ENCODE measurements at places on chromosomes 11 and 22.

DNA sequence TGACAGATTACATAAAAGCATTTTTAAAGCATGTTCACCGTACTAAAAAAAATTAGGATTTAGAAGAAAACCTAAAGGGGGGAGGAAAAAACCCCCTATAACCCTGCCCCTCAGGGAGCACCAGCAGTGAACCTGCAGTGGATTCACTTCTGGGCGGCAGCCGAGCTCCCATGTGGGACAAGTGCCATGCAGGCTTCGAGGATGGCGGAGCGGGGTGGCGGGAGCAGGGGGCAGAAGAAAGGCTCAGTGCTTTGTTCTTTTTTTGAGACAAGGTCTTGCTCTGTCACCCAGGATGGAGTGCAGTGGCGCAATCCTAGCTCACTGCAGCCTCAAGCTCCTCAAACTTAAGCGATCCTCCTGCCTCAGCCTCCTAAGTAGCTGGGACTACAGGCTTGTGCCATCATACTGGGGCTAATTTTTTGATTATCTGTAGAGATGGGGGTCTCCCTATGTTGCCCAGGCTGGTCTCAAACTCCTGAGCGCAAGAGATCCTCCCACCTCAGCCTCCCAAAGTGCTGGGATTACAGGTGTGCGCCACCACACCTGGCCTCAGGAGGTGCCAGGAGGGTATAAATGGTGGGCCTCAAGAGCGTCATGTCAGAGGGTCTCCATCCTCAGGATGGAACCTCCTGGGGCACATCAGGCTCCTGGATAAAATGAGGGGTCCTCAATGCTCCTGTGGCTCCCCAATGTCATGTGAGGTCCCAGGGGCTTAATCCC, 34.0 kb downstream of the PPM1F start:
- no peak for DNase-seq

GRCh38 chr11:117002639-117003299, 95.5 kb downstream of the SIK3 start:
- no peak for DNase-seq

GRCh38 chr11:68313574-68314202, 1.3 kb downstream of the LRP5 start:
- no peak for DNase-seq

DNA sequence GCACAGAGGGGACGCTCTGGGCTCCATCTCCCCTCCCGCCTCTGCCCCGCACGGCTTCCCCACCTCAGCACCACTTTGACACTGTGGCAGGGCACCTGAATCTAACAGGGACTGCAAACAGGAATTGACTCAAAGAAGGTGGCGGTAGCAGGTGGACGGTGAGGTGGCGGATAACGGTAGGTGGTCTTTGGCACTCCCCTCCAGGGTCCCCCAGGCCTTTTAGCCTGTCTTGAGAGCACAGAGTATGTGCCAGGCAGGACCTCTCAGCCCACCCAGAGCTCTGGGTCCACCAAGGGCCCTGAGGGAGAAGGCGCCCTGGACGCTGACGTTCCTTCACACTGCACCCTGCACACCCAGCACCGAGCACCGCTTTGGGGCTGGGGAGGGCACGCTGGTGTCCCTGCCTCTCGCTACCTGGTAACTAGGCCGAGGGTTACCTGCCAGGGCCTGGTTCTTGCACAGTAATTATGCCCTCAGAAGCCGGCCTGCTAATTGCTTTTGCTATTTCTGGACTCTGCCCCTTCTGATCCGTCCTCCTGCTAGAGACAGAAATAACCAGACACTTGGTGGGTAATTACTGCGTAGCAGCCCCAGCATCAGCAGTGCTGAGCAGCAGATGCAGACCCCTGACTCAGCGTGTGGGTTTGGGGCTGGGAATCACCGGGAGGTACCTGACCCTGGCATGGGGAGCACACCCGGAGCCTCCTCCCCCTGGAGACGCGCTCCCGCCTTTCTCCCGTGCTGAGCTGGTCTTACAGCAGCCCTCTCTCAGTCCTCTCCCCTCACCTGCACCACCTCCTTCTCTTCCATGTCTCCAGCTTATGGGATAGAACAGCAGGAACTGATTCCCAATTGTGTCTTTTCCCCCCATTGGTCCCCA, 103.3 kb upstream of the B3GAT1 start:
- DNase-seq: no peak

DNA sequence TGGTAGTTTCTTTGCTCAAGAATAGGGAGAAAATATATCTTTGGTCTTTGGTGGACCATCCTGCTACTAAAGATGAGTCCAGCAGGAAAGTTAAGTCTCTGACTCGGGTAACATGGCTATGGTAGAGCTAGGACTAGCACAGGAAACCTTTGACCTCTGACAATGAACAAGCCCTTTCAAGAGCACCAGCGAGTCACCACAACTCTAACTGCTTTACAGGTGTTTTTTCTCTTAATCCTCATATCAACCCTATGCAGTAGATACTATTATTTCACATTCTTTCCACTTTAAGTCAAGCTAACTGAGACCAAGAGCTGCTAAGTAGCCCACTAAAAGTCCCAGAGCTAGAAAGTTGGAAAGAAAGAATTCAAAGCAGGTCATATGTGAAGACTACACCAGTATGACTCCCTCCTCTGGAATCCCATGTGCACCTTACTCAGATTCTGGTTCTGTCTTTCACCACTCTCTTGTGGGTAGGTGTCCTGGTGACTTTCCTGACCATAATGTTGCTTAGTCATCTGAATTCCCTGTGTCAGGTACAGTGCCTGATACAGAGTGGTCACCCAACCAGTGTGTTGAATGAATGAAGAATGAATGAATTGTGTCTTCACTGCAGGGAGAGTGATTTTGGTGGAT, 53.8 kb upstream of the ME3 start:
- DNase-seq: no peak

DNA sequence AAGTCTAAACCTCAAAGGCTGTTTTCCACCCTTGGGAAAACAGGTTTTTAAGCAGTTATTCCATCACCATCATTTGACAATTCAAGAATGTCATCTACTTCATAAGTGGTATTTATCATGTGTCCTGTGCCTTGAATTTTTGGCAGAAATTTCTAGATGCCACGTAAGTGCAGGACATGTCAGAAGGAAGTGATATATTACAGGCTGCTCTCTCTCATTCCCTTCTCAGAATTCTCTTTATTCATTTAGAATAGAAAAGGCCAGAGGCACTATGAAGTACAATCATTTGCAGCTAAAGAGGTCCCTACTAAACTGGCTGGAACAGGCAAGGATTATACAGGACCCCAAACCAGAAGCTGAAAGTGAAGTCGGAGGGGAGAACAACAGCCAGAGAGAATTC, 11.9 kb downstream of the RBFOX2 start:
- DNase-seq: no peak

- no peak for DNase-seq
These were observed 3.1 kb downstream of the GNB1L start for GRCh38 chr22:19851291-19852176.

- DNase-seq: no peak
These were observed at the start of gene SULT4A1 for GRCh38 chr22:43862074-43862881. Gene SULT4A1 (minus strand): TSS chr22:43862513. CDS start chr22:43862382, 131 bp downstream.

- DNase-seq: no peak
These were observed 321.1 kb downstream of the MN1 start for GRCh38 chr22:27480487-27480886.

GRCh38 chr11:132886335-132886734, 646.0 kb downstream of the OPCML start:
- DNase-seq: no peak

GRCh38 chr11:120867024-120867423, 156.9 kb upstream of the TBCEL start:
- DNase-seq: no peak

DNA sequence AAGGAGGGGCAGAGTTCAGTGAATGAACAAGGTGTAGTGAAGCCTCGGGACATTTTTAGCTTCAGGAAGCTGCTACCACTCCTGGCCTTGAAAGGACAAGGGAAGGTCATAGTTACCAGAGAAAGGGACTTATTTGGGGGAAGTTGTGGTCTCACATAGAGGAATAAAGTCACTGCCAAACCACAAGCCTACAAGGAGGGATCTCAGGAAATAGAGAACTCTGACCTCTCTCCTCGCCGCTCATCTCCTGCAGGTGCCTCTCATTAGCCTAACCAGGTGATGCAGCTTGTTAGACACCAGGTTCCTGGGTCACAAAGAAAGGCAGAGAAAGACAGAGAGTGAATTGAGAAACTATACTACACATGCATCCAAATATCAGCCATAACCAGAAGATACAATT, 14.3 kb upstream of the TOLLIP start:
- DNase-seq: no peak

DNA sequence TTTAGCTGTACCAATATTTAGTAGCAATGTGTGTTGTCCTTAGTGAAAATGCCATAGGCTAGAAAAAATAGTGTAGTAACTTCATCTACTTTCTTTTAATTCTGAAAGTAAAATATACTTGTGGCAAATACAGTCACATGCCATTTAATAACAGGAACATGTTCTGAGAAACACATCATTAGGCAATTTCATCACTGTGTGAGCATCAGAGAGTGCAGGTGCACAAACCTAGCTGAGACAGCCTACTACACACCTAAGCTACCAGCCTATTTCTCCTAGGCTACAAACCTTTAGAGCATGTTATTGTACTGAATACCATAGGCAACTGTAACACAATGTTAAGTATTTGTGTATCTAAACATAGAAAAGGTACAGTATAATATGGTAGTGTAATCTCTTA, 127.0 kb upstream of the PITPNB start:
- no peak for DNase-seq

- DNase-seq: no peak
These were observed 42.6 kb upstream of the COMT start for GRCh38 chr22:19898831-19899567.

- no peak for DNase-seq
These were observed 462.8 kb downstream of the INSC start for GRCh38 chr11:15577519-15577918.

GRCh38 chr11:11940551-11940950, 67.9 kb downstream of the DKK3 start:
- no peak for DNase-seq

- DNase-seq: no peak
These were observed 3.2 kb downstream of the ARVCF start for GRCh38 chr22:20013382-20013871.

DNA sequence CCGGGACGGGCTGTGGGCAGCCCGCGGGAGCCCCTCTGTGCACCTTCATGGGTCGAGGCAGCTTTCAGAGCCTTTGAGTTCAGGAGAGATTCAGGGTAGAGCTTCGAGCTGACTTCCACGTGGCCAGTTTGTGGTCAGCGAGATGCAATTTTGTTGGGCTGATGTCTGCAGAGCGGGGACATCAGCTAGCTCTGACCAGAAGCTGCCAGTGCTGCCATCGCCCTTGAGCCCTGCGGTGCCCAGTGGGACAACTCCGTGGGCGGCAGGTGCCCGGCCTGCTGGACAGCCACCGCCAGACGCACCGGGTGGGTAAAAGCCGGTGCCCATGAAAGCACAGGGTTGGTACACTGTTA, 719 bp downstream of the TALDO1 start:
- no peak for DNase-seq

GRCh38 chr22:23110190-23110921, 31.4 kb downstream of the RSPH14 start:
- DNase-seq: no peak

- DNase-seq: no peak
These were observed 549.3 kb upstream of the CCDC90B start for GRCh38 chr11:83835423-83835822.

DNA sequence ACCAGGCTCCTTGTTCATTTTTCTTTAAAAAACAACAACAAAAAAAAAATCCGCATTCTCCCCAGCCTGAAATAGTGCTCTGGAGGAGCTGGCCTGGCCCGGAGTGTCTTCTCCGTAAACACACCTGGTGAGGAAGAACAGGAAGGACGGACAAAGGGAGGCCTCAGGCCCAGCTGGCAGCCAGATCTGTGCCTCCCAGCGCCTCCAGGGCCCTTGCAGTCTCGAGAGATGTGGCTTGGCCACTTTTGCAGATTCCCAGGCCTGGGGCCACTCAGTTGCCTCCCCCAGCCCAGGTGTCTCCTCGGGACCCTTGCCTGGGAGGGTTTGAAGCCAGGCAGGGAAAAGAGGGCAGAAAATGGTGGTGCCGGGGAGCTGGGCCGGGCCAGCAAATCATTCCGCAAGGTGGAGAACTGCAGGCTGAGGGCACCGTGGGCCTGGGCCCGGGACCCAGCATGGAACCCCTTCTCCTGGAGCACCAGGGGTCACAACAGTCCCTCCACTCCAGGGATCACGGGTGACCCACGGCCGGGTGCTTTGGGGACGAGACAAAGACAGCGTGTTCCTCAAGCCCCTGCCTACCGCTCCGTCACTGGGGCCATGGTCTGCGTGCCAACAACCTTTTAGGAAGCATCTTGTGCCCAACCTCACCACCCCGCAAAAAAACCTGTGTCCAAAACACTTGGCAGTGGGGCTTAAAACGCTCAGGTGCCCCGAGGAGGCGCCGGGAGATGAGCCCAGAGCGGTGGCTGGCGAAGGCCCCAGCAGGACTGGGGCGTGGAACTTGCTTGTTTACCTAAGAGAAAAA, 67.1 kb upstream of the WNT7B start:
- no peak for DNase-seq

DNA sequence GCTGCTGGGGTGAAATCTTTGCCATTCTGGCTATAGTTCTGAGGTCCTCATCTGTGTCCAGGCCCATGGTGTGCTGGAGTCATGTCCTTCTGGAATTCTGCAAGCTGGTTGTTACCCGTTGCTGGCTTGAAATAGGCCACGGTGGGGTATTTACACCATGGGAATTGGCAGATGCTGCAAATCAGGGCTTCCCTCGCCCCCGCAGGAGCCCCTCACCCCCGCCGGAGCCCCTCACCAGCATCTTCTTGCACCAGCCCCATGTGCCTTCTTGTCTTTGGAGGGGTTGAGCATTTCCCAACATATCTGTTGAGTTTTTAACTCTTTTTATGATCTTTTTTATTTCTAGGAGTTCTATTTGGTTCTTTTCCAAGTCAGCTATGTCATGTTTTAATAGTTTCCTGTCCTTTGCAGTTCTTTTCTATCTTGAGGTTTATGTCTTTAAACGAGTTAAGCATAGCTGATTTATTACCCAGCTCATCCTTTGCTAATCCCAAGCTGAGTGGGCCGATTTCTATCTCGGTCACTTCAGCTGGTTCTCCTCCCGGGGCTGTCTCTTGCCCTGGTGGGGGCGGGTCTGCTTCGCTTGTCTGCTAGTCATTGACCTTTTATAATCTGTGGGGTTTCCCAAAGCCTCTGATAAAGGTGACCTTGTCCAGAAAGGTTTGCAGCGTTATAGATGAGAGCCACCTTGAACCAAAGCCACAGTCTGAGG, 17.6 kb downstream of the ANO1 start:
- DNase-seq: no peak

GRCh38 chr11:125994509-125994908, 48.7 kb downstream of the VSIG10L2 start:
- DNase-seq: no peak

GRCh38 chr11:122491509-122491908, 164.0 kb upstream of the UBASH3B start:
- DNase-seq: no peak

GRCh38 chr11:48134221-48134922, 82.2 kb upstream of the OR4B1 start:
- DNase-seq: no peak

DNA sequence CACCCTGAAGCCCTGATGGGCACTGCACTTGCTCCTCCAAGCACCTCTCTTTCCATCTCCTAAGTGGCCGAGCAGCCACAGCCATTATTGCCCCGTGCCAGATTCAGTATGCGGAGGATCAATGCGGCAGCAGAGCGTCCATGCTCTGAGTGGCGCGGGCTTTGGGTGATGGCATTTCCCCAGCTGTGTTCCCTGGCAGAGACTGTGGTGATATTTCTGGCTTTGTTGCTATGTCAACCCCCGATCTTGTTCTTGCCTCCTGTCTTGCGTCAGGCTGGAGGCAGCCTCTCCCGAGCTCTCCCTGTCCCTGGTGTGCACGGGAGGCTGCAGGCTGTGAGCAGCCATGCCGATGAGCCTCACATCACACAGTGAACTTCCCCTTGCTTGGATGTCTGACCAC, 1018.6 kb downstream of the TBC1D22A start:
- no peak for DNase-seq

GRCh38 chr11:61636676-61637075, 43.5 kb upstream of the DAGLA start:
- DNase-seq: no peak

Data from stimulated activated naive CD4-positive, alpha-beta T cell (primary cell).